Panc1 (cell line): ENCODE measurements at places on chromosomes 13 and 19. TPM values are rescaled to one million over a fixed set of nuclear protein-coding genes. Genes with fewer than 3 reads are reported as not detected.

DNA sequence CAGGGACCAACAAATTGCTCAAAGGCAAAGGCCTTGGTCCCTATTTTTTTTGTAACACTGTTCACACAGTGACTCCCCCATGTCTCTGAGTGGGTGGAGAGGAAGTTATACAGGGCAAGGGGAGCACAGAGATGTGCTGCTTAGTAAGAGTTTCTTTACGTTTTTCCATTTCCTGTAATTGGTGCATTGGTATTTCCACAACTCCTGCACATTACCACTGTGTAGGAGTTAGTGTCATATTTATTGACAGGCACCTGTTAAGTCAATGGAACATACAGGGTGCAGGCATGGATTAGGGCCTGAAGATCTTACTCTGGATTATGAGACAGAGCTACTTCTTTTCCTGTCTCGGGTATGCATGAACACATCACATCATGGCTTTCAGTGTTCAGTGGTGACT lies 45.2 kb downstream of the SOX21 start:
- no peaks in the 10 kb centered on the region for H3K4me1 ChIP-seq
- H3K27ac ChIP-seq = no peak overlapping the region
- no peaks in the 10 kb centered on the region; the same call in 1 of the 2 replicates for H3K27me3 ChIP-seq
- H3K4me3 ChIP-seq = no peak overlapping the region
- DNase-seq = no peak

DNA sequence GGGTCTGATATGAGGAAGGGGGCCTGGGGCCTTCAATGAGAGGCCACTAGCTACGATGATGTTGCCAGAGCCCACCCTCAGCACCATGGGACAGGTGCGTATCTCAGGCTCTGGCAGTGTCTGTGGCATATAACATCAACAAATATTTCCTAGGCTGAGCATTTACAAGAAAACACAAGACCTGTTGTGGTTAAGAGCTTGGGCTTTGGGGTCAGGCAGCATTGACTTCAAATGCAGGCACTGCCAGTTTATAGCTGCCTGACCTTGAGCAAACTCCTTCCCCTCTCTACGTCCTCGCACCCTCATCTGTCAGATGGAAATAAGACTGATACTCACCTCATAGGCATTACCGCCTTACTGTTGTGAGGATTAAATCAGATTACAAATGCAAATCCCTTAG lies 156.0 kb downstream of the KATNAL1 start:
- no peak overlapping the region for H3K4me3 ChIP-seq
- no peaks in the 10 kb centered on the region for H3K4me1 ChIP-seq
- no peak overlapping the region for H3K27ac ChIP-seq
- no peak for DNase-seq
- no peaks in the 10 kb centered on the region for H3K36me3 ChIP-seq

- peak overlapping the region; percentile 59; the same call in 1 of the 2 replicates for H3K27ac ChIP-seq
- H3K27me3 ChIP-seq = no peaks in the 10 kb centered on the region
- no peaks in the 10 kb centered on the region for H3K36me3 ChIP-seq
- peaks cover 7% of the 10 kb centered on the region; the same call in 1 of the 2 replicates for H3K4me1 ChIP-seq
Measured at GRCh38 chr13:95289020-95289444, 12.2 kb downstream of the ABCC4 start.

SYDE1 gene
- 47.7 TPM for total RNA-seq

NLRP11 gene
- total RNA-seq = 0.18 TPM
